SIG-M5 (cell line): ENCODE measurements at places on chromosomes 12 and 14.

DNA sequence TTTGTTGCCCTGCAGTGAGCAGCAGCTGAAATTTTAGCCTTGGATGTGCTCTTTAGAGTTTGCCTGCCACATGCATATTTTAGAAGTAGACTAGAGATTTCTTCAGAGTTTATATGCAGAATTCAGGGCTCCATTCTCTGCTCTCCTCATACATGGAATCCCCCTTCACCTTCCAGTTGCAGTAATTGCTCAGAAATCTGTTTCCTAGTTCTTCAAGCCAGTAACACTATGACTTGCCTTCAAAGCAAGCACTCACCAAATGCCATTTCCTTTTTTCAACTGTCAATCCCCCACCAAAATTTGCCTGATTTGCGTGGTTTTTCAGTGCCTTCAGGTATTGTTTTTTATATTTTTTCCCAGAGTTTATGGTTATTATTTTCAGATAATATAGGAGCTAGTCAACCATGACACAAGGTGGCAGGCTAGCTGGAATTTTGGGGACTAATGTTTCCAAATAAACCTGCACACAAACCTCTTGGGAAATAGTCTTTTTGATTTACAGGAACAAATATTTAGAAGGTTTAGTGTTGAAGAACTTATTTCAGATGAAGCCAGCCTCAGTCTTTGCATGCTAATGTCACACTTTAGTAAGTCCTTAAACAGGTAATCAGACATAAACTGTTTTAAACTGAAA, 79.2 kb downstream of the ASCL1 start:
- DNase-seq: no peak

DNA sequence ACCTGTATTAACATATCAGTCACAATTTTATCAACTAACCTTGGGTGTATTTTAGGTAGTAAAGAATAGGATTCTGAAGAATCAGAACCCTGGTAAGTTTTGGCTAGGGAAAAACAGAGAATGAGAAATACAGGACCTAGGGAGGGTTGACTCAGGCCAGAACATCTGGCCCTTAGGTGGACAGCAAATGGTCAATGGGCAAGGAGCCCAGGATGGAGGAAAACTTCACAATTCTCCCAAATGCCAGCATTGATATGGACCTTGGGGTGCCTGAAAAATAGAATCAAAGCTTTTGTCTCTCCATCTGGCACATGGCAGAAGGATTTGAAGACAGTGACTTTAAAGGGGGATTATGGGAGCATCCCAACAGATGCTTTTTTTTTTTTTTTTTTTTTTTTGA, 32.7 kb upstream of the PRPF39 start:
- DNase-seq: no peak

GRCh38 chr12:774051-774614, 21.8 kb downstream of the WNK1 start:
- no peak for DNase-seq

DNA sequence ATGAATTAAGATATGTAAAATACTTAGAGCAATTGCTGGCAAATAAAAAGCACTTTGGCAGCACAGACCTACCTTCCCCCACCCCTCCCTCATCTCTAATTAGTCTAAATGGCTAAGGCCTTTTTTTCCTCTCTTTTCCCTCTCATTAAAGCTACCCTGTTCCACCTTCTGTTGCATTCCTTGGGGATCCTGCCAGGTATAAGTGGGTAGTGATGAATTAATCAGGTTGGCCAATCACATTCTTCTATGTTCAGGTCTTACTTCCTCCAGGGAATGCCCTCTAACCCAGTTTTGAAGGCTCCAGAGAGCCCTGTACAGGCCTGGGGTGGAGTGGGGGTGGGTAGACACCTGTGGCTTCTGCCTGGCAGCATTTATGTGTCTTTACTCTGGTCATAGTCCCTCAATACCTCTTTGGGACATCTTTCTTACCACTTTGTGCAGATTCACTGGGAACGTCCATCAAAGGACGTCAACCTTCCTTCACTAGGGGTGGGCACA, 28.4 kb downstream of the HSPB8 start:
- no peak for DNase-seq

- DNase-seq: no peak
These were observed 20.2 kb downstream of the UBE3B start for GRCh38 chr12:109497675-109498074.

GRCh38 chr14:46747001-46747652, 95.5 kb upstream of the RPL10L start:
- no peak for DNase-seq

DNA sequence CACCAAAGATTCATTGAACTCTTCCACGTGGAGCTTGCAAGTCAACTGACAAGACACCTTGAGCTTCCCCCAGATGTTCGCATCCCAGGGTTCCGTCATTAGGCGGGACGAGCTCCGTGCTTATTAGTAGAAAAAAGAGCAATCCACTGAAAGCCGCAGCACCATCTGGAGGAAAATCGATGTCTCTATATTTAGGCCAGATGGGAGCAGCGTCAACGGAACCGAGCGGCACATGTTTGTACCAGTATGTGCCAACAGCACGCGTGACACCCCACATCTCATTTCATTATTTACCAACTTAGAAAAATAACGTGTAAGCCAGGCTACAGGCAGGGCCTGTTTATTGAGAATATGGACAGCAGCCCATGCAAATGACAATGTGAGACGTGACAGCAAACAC, 45.8 kb upstream of the TMEM132D start:
- DNase-seq: no peak

- DNase-seq: no peak
These were observed at the start of gene SLC38A4 for GRCh38 chr12:46825591-46826414. Gene SLC38A4 (minus strand): TSS chr12:46825997. CDS start chr12:46793071, 32,926 bp downstream.

DNA sequence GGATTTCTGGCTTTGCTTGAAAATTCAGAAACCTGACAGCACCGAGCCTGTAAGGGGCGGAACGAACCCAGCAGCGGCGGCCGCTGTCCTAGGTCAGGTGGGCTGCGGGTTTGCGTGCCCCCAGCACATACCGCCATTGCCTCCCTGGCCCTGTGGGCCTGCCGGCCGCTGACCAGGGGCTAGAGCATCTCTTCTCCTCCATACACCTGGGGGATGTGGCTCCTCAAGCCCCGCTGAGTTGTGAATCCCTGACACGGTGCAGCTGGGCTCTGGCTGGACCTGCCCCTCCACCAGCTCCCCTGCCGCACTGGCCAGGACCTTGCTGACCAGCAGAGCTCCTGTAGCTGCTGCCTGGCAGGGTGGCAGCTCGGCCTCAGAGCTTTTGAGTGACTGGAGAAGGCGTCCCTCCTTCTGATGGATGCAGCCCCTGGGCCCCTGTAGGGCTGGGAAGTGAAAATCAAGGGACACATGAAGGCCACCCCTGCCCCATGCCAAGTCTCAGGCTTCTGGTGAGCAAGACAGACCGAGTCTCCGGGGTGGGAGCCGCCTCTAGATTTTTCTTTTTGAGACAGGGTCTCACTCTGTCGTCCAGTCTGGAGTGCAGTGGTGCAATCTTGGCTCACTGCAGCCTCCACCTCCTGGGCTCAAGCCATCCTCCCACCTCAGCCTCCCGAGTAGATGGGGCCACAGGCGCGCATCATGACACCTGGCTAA, 184.9 kb upstream of the SFSWAP start:
- DNase-seq: no peak

- no peak for DNase-seq
These were observed 157.6 kb downstream of the AACS start for GRCh38 chr12:125222876-125223275.

DNA sequence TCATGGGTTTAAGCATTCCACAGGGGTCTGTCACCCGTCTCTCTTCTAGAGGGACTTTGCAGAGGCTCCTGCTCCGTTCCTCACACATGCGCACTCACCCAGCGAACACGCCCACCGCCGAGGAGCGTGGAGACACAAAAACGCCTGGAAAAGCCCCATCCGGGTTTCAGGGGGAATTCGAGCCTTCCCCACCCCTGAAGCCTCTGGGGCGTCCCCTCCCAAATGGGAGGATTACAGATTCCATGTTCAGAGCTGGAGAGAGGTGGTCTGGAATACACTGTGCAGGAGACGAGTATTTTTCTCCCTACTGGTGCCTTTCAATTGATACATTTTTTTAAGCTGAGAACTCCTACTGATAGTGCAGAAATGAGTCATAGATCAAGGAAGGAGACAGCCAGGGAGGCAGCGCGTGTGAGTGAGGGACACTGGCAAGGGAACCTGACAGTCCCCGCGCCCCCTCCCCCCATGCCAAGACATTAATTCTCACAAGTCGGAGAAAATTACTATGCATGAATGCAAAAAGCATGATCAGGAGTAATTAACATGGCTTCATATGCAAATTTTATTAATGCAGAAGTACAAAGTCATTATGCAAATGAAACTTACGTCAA, 36.9 kb downstream of the BCL11B start:
- no peak for DNase-seq

DNA sequence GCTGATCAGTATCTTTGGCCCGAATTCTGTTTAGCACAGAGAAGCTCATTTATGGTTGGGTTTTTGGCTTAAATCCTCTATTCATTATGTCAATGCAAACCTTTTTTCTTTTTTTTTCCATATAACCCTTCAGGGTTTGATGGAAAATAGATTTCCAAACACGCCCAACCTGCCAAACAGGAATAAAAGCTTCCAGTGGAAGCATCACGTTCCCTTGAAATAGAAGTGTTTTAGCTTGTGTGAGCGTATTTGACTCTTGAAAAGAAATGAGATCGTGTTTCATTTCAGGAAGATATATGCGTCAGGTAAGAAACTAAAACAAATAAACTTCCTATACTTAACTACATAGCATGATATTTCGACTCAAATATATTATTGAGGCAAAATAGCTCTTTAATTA, at the start of gene PIK3C2G:
PIK3C2G (plus strand) TSS at position 246 of the 400 bp plus-strand sequence. CDS start 20,564 bp downstream, outside the sequence.
- no peak for DNase-seq

DNA sequence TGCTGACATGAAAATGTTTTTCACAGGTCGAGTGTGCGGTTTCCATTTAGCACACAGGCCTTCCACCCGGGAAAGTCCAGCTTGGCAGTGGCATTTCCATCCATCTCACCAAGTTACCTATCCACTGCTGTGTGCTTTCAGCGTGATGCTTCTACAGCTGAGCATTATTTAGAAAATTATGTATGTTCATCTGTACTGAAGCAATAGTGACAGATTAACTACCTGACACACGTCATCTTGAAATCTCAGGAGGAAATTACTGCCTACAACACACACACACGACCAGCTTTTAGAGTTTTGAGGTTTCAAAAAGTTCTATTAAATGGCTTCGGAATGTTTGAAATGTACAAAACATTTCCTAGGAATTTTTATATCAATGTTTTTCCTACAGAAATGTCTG, 39.4 kb downstream of the IFNG-AS1 start:
- no peak for DNase-seq

GRCh38 chr12:90965204-90965603, 10.2 kb upstream of the CCER1 start:
- DNase-seq: no peak

- no peak for DNase-seq
These were observed 2.4 kb downstream of the IFT81 start for GRCh38 chr12:110126557-110126956.

- DNase-seq: no peak
These were observed 18.6 kb downstream of the JDP2 start for GRCh38 chr14:75446447-75446846.

DNA sequence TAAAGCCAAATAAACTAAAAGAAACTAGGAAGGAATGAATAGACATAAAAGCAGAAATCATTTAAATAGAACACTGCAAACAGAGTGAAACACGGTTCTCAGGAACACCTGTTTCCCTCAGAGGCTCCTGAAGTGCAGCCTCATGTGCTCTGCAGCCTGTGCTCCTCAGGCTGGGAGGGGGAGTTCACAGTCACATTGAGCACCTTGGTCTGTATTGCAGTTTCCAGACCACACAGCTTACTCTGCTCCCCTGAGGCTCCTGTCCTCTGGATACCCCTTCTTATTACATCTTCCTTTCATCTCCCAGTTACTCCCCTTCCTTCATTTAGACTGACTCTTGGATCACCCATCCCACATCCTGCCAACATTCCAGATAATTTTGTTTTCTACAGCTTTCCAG, 49.7 kb upstream of the DCD start:
- DNase-seq: no peak

GRCh38 chr12:120394483-120395367, 25.8 kb upstream of the MSI1 start:
- no peak for DNase-seq

DNA sequence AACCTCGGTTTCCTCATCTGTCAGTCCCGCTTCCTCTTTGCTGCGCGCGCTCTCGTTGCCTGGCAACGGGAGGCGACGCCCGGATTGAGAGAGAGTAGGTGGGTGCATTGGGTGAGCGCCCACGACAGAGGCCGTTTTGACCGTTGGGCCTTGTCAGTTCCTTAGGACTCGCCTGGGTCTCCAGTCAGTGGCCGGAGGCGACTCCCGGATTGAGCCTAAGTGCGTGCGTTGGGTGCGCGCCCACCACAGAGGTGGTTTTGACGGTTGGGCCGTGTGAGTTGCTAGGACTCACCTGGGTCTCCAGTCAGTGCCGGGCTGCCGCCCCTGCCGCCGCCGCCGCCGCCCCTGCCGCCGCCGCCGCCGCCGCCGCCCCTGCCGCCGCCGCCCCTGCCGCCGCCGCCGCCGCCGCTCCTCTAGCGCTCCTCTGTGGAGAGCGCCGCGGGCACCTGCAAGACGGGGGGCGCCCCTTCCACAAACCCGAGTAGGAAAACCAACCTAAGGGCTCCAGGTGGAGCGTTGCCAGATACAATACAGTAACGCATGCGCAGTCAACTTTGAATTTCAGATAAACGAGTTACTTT, 37.2 kb downstream of the APOBEC1 start:
- DNase-seq: no peak

- DNase-seq: no peak
These were observed 5.0 kb downstream of the CDK17 start for GRCh38 chr12:96395236-96395635.

DNA sequence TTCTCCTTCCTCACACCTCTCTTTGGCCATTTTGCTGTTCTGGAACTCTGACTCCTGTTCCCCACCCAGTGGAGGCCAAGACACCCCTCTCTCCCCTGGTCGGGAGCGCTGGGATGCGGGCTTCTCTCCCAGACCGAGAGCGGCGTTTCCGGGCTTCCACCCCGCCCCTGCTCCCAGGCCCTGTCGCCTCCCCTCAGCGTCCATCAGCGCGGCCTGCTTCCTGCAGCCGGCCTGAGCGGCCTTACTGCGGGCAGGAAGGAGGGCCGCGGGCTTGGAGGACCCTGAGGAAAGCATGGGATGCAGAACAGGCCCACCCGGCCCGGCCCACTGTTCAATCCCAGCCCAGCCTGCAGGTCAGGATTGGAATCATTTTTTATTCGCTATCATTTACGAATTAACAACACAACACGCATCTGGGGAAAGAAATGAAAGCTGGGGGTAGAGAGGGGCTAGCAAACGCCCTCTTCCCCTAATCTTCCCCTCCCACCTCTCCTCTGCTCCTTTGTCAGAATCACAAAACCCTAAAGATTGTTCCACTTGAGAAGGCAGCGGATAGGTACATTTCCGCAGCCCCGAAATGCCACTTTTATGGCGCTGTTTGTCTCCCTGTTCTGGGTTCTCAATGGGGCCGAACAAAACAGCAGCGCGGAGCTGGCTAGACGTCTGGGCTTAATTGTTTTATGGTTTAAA, 3.8 kb upstream of the HOXC8 start:
- DNase-seq: no peak

- DNase-seq: no peak
These were observed 52.4 kb upstream of the EIF5 start for GRCh38 chr14:103281496-103282231.
